ENCODE measurements at places on chromosomes 5 and 9.

- DNase-seq = peak; percentile 88
Measured at GRCh38 chr9:135147474-135147805, 60.0 kb downstream of the OLFM1 start.

DNA sequence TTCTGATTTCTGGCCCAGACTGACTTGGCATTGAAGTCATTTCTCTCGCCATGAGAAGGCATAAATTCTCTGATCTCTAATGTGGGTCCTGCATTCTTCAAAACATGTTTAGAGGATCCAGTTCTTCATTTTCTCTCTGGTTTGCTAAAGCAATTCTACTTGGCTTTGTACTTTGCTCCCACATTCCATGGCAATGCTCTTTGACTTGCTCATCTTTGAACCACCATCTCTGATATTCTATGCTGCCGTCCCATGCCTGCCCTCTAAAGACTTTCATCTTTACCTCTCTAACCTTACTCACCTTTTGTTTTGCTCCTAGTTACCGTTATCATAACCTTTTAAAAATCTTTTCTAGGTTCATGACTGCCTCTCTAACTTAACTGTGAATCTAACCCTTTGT, 366.9 kb downstream of the KIF4B start:
- DNase-seq = no peak

DNA sequence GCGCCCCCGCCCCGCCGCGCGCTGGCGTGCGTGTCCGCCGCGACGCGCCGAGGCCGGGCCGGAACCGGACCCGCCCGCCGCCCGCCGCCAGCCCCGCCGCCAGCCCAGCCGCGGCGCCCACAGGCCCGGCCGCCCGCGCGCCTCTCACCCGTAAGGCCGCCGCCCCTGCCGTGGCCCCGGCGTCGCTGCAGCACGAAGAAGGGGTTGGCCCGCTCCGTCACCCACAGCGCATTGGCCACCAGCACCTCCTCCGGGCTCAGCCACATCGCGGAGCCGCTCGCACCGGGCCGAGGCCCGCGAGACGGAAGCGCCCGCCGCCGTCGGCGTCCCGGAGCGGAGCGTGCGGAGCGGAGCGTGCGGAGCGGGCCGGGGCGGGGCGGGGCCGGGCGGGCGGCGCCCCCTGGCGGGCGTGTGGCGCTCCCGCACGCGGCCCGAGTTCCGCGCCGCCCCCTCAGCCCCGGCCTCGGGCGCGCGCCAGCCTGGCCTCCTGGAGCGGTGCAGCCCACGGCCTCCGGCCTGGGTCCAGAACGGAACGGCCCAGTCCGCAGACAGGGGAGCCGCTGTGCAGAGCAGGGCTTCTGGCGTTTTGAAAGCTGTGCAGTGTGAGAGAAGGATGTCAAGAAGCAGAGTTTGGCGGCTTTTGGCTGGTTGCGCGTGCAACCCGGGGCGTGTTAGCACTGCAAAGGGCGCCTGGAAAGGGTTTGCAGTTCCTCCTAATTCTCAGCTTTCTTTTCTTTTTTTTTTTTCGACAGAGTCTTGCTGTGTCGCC, at the start of gene TBC1D9B:
Gene TBC1D9B, minus strand, starts transcription at position 342 of the 769 bp plus-strand sequence. Its CDS starts 76 bp downstream, at position 266.
- peak; percentile 85 for DNase-seq

GRCh38 chr5:32627219-32627870, 42.0 kb downstream of the SUB1 start:
- no peak for DNase-seq

DNA sequence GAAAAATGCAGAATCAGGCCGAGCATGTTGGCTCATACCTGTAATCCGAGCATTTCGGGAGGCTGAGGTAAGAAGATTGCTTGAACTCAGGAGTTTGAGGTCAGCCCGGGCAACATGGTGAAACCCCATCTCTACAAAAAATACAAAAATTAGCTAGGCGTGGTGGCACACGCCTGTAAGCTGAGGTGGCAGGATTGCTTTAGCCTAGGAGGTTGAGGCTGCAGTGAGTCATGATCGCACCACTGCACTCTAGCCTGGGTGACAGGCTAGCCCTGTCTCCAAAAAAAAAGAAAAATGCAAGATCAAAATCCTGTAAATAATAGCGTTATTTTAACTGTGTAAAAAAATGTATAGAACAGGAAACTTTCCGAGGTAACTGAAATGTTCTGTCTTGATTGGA, 39.4 kb downstream of the RNF44 start:
- no peak for DNase-seq

DNA sequence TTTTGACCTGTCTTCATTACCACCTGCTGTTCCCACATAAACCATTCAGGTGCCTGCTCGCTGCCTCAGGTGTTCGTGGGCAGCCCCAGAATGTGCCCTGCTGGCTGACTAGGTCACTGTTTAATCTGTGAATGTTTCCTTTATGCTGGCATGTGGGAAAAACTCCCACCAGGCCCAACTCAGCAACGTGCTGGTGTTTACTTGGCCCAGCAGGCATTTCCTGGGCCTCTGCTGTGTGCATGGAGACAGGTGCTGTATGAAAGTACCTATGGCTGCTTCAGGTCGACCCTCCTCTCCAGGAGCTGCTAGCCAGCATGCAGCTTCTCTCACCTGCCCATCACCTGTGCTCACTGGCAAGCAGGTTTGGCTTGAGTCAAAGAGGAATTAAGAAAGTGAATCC, 65.8 kb downstream of the RAD23B start:
- DNase-seq = peak; percentile 92

- no peak for DNase-seq
Measured at GRCh38 chr5:160057256-160057655, 48.3 kb downstream of the TTC1 start.

DNA sequence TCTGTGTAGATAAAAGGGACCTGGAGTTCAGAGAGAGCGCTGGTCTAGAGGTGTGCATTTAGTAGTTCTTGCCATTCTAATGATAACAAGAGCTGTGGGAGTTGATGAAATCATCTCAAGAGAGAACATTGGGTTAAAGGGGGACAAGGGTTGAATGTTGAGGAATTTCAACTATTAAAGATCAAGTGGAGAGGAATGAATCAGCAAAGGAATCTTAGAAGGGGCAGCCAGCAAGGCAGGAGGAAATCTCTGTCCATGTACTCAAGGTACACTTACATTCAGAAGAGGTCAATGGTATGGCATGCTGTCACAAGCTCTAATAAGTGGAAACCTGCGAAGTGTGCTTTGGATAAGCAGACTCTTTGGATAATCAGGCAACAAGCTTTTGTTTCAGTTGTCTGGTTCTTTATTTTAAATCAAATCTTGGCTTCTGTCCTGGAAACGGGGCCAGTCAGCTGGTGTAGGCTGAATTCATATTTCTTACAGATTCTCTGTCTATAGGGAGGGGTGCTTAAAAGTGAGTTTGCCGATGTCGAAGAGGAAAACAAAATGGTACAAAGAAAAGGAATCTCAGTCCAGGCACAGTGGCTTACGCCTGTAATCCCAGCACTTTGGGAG, 320.5 kb upstream of the CD180 start:
- peak; percentile 11 for DNase-seq

GRCh38 chr9:16729651-16730050, 140.8 kb downstream of the BNC2 start:
- DNase-seq = peak; percentile 92

DNA sequence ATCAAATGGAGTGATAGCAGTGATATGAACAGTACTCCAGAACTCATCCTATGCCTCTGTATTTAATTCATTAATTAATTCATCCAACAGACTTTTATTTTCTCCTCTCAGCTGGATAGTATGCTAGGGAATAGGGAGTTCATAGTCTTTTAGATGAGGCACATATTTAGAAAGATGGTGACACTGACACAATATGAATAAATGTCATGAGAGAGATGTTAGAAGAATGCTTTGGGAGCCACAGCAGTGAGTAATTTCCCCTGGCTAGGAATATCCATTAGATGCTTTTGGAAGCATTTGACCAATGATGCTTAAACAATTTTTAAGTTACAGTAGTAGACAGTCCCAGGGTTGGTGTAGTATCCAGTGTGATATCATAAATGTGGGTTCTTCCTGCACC, 428.7 kb upstream of the SGCD start:
- DNase-seq = no peak

- peak; percentile 96 for DNase-seq
Measured at GRCh38 chr5:170522211-170523141, 18.7 kb downstream of the KCNIP1 start.

GRCh38 chr5:146703499-146703898, 175.1 kb downstream of the PPP2R2B start:
- no peak for DNase-seq

GRCh38 chr5:116273448-116274242, 188.8 kb downstream of the COMMD10 start:
- no peak for DNase-seq

DNA sequence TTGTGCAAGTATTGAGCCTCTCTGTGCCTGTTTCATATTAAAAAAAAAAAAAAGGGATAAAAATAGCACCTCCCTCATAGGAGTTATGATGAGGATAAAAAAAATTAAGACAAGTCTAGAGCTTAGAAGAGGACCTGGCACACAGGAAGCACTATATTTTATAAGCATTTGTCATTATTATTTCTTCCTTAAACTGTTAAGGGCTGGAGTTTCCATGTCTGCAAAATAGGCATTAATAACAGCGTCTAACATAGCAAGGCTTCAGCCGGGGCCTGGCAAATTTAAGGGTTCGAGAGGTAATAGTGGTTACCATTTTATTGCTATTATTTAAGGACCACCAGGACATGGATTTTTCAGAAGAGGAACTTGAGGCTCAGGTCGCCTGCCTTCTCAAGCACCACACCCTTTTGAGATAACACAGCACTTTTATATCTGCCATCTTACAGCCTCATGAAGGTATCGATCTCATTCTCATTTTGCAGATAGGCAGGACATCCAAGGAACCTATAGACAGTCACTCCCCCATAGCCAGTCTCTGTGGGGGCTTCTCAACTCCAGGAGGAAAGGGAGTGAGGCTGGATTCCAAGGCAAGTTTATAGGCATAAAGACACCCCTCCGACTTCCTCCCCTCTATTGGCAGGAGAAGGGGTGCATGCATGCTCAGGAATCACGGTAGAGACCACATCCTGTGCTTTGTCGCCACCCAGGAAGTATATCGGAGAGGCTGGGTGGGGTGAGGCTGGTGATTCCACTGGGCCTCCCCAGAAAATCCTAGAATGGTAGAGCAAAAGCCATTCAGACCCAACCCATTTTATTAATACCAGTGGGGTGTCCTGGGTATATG, 2.4 kb downstream of the ANXA6 start:
- no peak for DNase-seq

- DNase-seq = no peak
Measured at GRCh38 chr5:1103093-1103492, 8.8 kb downstream of the SLC12A7 start.

- DNase-seq = no peak
Measured at GRCh38 chr5:45741110-45741509, 44.9 kb upstream of the HCN1 start.

DNA sequence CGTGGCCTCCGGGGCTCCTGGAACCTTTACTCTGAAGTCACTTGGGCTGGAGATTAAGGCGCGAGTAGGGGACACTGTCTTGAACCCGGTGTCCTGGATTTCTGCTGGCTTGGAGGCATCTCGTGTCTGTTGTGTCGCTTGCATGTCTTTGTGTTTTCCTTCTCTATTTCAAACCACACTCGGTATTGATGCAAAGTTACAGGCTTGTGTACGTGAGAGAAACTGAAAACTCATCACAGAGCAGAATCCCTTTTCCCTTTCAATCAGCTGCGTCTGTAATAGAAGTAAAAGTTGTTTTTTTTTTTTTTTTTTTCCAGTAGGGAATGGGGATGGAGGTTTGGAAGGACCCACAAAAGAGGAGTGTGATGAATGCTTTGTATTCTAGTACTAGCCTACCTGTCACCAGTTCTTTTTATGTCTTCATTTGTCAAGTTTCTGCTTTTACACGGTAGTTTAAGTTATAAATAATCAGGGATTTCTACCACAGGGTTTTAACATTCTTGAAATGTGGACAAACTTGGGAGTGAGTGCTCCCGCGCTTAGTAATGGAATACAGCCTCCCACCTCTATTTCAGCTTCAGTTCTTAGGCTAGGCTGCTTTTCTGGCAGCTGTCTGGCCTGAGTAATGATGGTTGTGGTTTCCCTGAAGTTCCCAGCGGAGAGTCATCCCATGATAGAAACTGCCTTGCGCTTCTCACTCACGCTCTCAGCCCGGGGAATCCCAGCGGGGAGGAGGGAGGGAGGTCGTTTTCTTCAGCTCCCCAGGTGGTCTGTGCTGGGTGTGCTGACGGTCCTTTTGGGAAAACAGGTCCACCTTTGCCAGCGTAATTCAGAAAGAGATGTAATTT, 763 bp downstream of the TJP2 start:
- peak; percentile 36 for DNase-seq

DNA sequence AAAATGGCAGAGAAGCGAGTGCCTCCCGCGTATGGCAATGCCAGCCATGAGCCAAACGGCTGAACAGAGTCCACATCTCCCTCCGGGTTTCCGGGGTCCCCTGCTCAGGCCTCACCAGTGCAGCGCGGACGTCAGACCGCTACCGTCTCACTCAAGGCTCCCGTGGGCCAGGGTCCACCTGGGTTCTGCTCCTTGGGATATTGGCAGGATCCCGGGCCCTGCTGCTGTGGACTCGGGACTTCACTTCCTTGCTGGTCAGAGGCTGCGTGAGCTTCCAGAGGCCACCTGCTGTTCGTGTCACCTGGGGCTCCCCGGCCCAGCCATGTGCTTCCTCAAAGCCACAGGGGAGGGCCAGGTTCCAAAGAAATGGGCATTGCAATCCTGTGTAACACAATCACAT, 38.4 kb upstream of the CLPTM1L start:
- no peak for DNase-seq

DNA sequence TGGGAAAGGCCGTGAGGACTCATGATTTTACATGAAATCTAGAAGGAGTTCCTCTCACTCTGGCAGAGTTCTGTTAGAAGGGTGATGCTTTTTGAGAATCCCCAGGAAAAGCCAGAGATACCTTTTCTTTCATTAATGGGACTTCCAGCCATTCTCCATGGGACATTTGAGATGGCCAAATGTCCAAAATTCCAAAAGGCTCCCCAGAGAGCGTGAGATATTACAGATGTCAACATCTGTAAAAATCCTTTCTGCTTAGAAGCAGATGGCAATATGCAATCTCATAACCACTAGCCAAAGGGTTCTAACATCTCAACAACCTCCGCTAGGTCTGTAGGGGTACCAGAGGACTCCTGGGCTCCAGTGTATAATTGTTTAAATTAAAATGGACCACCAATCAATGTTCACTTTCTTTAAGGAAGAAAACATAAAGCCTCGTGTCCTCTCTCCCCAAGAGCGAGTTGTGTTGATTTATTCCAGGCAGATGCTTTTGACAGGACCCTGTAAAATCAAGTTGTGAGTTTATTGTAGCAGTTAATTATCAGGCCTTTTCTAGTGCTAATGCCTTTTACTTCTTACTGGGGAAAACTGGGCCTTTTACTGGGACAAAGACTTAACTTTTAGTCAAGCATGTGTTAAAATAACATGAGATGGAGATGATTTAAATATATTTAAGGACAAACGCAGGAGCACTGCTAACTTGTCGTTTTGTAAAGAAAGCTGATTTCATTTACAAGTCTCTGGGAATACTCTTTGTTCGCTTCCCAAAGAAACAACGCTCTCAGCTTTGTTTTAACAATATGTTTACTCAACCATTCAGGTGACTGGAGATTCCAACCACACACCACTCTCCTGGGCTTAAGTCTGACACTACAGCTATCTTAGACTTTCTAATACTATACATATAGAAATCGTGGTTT, 4.8 kb downstream of the GAS1 start:
- DNase-seq = no peak

GRCh38 chr5:175520321-175520720, 42.0 kb downstream of the SFXN1 start:
- no peak for DNase-seq

- no peak for DNase-seq
Measured at GRCh38 chr5:35647712-35648111, 30.0 kb downstream of the SPEF2 start.
